Neural progenitor cell (in vitro differentiated cells): ENCODE measurements at places on chromosomes 5 and 9. TPM values are rescaled to one million over a fixed set of nuclear protein-coding genes. Genes with fewer than 3 reads are reported as not detected.

DNA sequence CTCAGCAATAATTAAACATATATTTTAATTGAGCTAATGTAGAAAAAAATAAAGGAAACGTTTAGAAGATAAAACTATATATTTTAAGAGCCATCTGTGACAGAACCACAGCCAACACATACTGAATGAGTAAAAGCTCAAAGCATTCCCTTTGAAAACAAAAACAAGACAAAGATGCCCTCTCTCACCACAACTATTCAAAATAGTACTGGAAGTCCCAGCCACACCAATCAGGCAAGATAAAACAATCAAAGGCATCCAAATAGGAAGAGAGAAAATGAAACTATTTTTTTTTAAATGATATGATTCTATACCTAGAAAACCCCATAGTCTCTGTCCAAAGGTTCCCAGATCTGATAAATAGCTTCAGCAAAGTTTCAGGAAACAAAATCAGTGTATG is 262.0 kb downstream of the HTR1A start:
- H3K27ac ChIP-seq: no peak overlapping the region
- no peak for DNase-seq
- no peak overlapping the region for H3K4me3 ChIP-seq
- no peaks in the 10 kb centered on the region for H3K36me3 ChIP-seq
- no peaks in the 10 kb centered on the region for H3K27me3 ChIP-seq

DNA sequence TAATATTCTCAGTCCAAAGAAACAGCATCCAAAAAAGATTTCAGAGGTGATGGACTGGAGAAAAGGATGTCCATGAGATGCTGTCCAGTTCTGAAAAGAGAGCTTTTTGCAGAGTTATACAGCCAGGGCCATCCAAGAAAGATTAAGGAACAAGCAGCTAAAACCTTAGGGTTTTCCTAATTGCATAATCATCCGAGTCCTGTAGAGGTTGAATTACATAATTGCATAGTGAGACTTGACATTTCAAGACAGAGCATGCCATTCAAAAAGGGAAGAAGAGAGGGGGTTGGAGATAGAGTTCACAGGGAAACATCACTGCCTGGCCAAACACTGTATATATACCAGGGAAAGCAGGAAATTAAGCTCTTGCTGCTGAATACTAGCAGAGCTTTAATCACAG is 1729.2 kb upstream of the WWC1 start:
- H3K27ac ChIP-seq: no peak overlapping the region
- no peak overlapping the region for H3K4me3 ChIP-seq
- no peaks in the 10 kb centered on the region for H3K4me1 ChIP-seq
- H3K36me3 ChIP-seq: no peaks in the 10 kb centered on the region

DNA sequence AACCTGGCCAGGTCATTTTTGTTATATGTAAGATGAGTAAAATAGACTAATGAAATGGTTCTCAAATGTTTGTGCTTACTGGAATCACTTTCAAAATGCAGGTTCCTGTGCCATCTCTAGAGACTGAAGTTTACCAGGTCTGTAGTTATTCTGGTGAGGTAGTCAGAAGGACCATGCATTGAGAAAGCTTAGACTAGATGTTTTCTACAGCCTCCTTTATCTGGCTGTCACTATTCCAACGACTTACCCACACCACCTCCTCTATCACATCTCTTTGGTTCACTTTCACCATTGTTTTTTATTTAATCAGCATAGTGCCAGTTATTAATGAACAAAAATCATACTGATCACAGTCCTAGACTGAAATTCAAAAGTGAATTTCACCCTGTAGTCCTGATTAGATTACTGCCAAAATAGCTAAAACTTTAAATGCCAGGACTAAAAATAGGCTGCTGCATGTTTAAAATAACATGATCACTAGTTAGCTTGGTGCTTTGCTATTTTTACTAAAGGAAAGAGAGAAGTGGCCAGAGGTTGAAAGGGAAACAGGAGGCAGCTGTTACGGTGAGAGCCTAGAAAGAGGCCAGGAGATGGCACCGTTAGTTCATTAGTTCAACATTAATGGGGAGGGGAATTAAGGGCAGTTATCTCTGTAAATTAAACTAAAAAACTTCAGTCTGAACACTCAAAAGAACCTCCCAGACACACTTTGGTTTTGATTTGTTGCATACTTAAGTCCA is 13.9 kb upstream of the FNIP1 start:
- DNase-seq: peak; percentile 39
- no peak overlapping the region for H3K27ac ChIP-seq
- no peaks in the 10 kb centered on the region for H3K4me1 ChIP-seq
- no peak overlapping the region for H3K4me3 ChIP-seq
- no peaks in the 10 kb centered on the region for H3K36me3 ChIP-seq

GRCh38 chr9:76654051-76654461 is 110.2 kb upstream of the PCA3 start:
- H3K36me3 ChIP-seq: no peaks in the 10 kb centered on the region
- H3K4me3 ChIP-seq: no peak overlapping the region
- H3K27ac ChIP-seq: no peak overlapping the region
- H3K4me1 ChIP-seq: peaks cover 13% of the 10 kb centered on the region
- DNase-seq: no peak
- no peaks in the 10 kb centered on the region for H3K27me3 ChIP-seq

- H3K27me3 ChIP-seq: no peaks in the 10 kb centered on the region
- DNase-seq: no peak
- H3K4me1 ChIP-seq: peaks cover 60% of the 10 kb centered on the region
- H3K36me3 ChIP-seq: no peaks in the 10 kb centered on the region
- no peak overlapping the region for H3K4me3 ChIP-seq
Observed at GRCh38 chr9:112552229-112553056, 65.8 kb downstream of the KIAA1958 start.

DNA sequence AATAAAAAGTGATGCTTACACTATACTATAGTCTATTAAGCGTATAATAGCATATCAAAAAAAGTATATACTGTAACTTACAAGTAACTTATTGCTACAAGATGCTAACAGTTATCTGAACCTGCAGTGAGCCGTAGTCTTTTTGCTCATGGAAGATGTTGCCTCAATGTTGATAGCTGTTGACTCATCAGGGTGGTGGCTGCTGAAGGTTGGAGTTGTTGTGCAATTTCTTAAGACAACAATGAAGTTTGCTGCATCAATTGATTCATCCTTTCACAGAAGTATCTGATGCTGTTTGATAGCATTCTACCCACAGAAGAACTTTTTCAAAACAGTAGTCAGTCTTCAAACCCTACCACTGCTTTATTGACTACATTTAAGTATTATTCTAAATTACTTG is 7.8 kb upstream of the C9orf40 start:
- DNase-seq: no peak
- H3K27me3 ChIP-seq: no peaks in the 10 kb centered on the region
- H3K4me3 ChIP-seq: no peak overlapping the region
- H3K4me1 ChIP-seq: no peaks in the 10 kb centered on the region

- H3K4me1 ChIP-seq: peaks cover 27% of the 10 kb centered on the region
- H3K4me3 ChIP-seq: peak overlapping the region; percentile 76
- peak; percentile 50 for DNase-seq
- peaks cover 8% of the 10 kb centered on the region for H3K36me3 ChIP-seq
- no peak overlapping the region for H3K27ac ChIP-seq
- no peaks in the 10 kb centered on the region for H3K27me3 ChIP-seq
Observed at GRCh38 chr5:138439477-138440158, 761 bp downstream of the REEP2 start.

Gene AGXT2
- total RNA-seq: not detected in 2 replicates

Gene CDKN2A
- total RNA-seq: not detected in 2 replicates

Gene IFNA4
- not detected in 2 replicates for total RNA-seq
